ENCODE measurements at places on chromosomes 13 and 19. TPM values are rescaled to one million over a fixed set of nuclear protein-coding genes. Genes with fewer than 3 reads are reported as not detected.

The ZNF582 gene
- 4.5 TPM for polyA plus RNA-seq

The EID2B gene
- 6.5 TPM for polyA plus RNA-seq

The ZNF600 gene
- 9.9 TPM for polyA plus RNA-seq

The JSRP1 gene
- polyA plus RNA-seq: 0.88 TPM

The CYP2A6 gene
- polyA plus RNA-seq: not detected

The GRIN3B gene
- 1.8 TPM for polyA plus RNA-seq

The CYTH2 gene
- polyA plus RNA-seq: 77.6 TPM

The SCAF1 gene
- polyA plus RNA-seq: 9.5 TPM
